ENCODE measurements at places on chromosomes 1 and 21.

DNA sequence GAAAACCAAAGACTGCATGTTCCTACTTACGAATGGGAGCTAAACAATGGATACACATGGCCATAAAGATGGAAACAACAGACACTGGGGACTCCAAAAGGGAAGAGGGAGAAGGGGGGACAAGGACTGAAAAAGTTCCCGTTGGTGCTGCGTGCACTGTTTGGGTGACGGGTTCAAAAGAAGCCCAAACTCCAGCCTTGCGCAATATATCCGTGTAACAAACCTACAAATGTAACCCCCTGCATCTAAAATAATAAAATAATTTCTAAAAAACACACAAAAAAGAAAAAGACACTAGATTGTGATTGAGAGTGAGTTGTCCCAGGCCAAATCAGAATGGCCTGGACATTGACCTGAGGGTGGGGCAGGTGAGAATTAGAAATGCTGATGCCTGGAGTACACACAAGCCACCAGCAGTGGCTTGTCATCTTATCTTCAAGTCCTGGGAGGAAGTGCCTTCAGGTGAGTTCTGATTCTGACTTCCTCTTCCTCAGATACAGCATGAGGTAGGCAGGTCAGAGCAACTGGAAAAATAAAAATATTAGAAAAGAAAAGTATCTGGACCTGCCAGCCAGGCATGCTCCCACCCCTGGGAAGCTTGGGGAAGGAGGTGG lies 54.7 kb downstream of the SPATA46 start:
- DNase-seq, result no peak

DNA sequence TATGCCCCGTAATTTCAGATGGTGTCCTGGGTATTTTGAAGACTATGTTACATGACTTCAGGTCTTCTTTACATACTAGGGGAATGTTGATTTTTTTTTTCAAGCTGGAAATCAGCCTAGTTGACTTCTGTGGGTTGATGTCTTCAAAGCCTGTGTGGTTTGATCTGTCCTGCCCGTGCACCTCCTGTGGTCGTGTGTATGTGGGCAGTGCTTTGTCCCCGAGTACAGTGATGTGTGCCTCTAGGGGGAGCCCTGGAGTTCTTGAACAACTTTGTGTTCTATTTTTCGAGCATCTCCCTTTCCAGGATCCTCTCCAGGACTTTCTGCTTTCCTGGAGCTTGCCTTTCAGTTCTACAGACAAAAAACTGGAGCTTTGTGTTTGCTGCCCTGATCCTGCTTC lies 28.9 kb downstream of the OBSCN start:
- peak; percentile 66 for DNase-seq

DNA sequence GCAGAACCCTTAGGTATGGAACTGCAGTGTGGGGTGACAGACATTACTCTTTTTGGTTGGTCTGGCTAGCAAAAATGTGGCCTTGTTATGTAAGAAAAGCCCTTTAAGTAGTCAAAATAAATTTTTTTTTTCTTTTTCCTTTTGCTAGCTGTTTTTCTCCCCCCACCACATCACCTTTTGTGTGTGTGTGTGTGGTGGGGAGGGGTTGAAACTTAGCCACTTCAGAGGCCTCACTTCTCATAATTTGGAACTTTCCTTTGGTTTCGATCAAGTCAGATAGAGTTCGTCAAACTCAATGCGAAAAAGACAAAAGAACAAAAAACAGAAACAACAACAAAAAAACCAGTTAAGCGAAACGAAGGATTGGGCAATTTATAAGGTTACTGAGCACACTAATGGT lies 1.9 kb upstream of the PRMT2 start:
- no peak for DNase-seq

GRCh38 chr1:56404561-56405030 lies 174.8 kb downstream of the PLPP3 start:
- no peak for DNase-seq

DNA sequence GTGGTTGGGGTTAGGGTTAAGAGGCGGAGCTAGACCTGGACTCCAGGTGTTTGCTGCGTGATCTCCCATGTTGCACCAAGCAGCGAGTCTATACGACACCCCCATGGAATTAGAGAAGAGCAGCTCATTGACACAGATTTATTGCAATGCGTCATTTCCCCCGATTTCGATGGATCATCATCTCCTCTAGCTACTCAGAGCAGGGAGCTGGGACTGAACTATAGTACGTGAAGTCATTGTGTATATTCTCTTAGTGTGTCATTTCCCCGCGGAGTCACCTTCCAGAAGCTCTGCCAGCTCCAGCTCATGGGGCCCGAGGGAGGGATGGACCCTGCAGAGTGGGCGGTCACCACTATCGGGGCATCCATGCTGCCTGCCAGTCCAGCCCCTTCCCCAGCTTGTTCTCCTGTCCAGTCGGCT lies 7.5 kb upstream of the C2CD2 start:
- DNase-seq, result no peak

- DNase-seq, result no peak
Measured at GRCh38 chr1:46790446-46791101, 8.3 kb upstream of the CYP4B1 start.

GRCh38 chr1:198638441-198638840 lies 399 bp upstream of the PTPRC start:
- DNase-seq, result no peak

GRCh38 chr1:198763298-198763714 lies 124.5 kb downstream of the PTPRC start:
- no peak for DNase-seq

GRCh38 chr1:170290276-170290675 lies 144.5 kb downstream of the NTMT2 start:
- no peak for DNase-seq

Data from HuH-7.5 (cell line).